Left forelimb (tissue), 1 donor: ENCODE measurements at places on chromosomes 1 and 21.

DNA sequence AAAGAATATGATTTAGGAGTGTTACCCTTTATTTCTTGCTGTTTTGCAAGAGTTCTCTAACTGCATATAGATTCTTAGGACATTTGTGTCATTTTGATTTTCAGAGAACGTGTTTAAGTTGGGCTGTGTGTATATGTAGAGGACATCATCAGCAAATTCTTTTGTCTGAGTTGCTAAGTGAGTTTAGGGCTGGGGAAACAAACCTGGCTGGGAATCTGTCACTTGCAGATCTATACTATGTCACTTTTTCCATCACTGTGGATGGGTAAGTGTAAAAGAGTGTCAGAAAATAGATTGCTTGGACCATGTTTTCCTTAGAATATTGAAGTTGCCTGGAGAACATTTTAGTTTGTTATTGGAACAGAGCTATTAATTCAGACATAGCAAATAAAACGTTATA lies 349.1 kb upstream of the NEGR1 start:
- DNase-seq: no peak

GRCh38 chr1:218034468-218034867 lies 250.6 kb upstream of the RRP15 start:
- DNase-seq: no peak

GRCh38 chr1:77832901-77833300 lies 53.5 kb downstream of the MIGA1 start:
- DNase-seq: no peak

DNA sequence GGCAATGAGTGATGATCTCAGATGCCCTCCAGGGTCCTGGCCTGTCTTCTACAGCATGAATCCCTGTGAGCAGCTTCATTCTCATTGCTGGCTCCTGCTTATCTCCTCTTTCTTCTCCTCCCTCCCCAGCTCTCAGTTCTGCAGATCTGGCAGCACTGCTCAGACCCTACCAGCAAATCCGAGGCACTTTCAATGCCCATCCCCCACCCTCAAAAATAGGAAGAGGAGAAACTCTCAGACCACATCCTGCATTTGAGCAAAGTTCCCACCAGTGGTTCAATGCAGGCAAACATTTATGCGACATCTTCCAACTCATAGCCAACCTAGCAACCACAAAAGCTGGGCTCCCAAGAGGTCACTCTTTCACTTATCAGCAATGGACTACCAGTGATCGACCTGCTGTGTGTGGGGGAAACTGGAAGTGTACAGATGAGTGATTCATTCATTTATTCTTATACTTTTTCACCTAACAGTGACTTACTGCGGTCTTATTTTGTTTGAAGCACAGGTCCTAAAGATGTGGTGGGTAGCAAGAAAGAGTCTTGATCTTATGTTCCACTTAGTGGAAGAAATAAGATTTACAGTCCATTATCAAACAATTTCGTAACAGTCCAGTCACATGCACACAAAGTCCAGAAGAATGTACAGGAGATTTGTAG lies 5.8 kb upstream of the CHI3L2 start:
- DNase-seq: no peak

- DNase-seq: no peak
Observed at GRCh38 chr1:100036718-100037655, 67.2 kb downstream of the SLC35A3 start.

DNA sequence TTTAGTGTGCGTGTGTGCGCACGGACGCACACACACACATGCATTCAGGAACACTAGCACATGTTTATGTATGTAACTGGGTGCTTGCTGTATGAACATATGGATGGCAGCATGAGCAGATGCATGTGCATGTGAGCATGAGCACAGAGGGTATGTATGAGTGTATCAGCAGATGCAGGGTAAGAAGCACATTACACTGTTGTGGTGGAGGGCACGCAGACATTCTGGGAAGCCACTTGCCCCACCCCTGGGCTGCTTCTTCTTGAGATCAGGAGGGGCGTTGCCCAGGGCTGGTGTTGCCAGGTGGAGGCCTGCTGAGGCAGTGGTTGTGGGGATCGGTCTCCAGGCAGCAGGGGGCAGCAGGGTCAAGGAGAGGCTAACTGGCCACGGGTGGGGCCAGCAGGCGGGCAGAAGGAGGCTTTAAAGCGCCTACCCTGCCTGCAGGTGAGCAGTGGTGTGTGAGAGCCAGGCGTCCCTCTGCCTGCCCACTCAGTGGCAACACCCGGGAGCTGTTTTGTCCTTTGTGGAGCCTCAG lies 3.9 kb upstream of the P3R3URF start:
- no peak for DNase-seq

DNA sequence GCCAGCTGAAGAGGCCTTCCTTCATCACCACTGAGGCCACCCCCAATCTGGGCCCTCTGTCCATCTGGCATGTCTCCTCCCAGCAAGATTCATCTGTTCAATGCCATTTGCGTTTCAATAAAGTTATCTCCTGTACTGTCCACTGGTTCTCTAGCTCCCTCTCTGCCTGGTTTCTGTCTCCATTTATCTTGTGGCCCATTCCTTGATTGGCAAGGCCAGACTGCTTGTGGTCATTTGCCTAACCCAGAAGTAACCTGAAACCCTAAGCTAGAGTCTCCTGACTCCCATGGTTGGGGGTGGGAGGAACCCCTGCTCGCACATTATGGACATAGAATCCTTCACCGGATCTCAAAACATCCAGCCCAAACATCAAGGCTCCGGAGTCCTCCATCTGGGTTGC lies 2.1 kb upstream of the IPO9 start:
- no peak for DNase-seq

DNA sequence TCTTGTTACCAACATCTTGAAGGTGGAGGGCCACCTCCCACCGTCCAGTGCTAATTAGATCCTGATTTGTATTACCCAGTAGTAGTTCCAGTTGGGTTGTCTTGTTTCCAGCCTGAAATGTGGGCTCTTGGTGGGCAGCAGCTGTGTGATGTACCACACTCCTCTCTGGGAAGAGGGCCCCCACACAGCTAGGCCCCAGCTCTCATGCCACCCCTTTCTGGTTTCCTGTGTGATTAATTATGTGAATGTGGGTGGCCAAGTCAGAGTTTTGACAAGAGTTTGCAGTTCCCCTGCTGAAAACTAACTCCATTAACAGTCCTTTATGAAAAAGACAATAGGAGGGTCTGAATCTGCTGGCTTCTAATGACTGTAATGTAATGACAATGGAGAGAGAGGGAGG lies 3.8 kb downstream of the HMGB4 start:
- DNase-seq: no peak

- DNase-seq: no peak
Observed at GRCh38 chr1:243505986-243506689, 250.3 kb downstream of the SDCCAG8 start.

GRCh38 chr1:165896277-165896676 lies 68.9 kb downstream of the UCK2 start:
- DNase-seq: no peak

GRCh38 chr21:29293495-29293894 lies 5.2 kb upstream of the BACH1 start:
- no peak for DNase-seq

DNA sequence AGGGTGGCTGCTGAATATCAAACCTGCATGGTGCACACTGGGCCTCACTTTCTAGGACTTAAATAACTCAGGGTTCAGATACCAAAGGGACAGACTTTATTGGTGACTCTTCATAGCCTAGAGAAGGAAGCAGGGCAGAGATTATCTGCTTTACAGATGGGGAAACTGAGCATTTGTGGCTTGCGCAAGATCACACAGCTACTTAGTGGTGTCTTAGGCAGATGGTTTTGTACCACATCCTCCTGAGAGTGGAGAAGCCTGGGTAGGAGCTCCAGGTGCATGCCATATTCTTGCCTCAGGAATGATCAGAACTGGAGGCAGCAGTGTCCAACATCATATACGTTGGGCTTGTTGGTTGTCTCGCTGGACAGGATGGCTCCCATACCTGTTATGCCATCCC lies 6.8 kb upstream of the DPH2 start:
- DNase-seq: no peak

DNA sequence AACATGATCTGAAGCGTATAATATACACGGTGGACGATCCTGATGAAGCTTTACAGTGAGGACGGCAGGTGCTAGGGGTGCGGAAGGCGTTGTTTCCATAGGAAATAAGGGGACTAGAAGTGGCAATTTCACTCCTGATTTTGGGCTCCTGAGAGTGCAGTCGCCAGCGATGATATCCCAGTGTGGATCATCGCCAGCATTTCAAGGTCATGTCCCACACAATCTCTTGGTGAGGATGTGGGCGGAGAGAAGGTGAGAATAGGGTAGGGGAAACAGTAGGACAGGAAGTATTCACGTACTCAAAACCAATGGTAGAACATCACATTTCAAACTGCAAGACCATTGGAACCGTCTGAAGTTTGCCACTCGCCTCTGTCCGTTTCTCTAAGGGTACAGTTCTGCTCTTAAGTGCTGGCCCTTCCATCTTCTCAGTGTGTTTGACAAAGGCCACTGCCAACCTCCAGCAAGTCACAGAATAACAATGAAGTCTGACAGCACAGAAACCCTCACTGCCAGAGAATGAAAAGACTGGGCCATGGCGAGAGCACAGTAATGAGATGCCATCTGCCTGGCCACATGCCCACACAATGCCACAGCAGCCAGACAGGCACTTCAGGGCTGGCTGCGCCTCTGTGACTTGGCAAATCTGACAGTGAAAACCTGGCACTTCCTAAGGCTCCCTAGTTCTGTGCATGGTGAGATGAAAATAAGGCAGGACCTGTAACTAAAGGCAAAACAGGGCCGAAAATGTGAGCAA lies 27.9 kb downstream of the PCSK9 start:
- DNase-seq: no peak

DNA sequence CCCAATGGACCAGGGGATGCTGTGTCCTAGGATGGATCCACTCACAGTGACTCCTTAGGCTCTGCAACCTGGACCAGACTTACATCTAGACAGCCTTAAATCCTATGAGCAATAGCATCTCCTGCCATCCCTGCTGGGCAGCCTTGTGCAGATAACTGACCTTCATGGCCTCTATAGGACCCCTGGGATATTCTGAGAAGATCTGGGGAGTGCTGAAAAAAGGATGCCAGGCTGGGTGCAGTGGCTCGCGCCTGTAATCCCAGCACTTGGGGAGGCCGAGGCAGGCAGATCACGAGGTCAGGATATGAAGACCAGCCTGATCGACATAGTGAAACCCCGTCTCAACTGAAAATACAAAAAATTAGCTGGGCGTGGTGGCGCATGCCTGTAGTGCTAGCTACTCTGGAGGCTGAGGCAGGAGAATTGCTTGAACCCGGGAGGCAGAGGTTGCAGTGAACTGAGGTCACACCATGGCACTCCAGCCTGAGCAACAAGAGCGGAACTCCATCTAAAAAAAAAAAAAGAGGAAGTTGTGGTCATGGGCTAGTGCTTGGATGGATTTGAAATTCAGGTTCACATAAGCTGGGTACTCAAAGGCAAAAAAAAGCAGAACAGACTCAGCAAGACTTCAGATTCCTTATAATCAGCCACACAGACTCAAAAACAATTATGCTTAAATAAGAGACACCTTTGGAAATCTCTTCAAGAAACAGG lies 10.9 kb upstream of the SH2D1B start:
- no peak for DNase-seq

- no peak for DNase-seq
Observed at GRCh38 chr1:47465605-47466004, 27.8 kb downstream of the FOXD2 start.

- no peak for DNase-seq
Observed at GRCh38 chr1:39895731-39896480, 5.8 kb downstream of the MYCL start.

DNA sequence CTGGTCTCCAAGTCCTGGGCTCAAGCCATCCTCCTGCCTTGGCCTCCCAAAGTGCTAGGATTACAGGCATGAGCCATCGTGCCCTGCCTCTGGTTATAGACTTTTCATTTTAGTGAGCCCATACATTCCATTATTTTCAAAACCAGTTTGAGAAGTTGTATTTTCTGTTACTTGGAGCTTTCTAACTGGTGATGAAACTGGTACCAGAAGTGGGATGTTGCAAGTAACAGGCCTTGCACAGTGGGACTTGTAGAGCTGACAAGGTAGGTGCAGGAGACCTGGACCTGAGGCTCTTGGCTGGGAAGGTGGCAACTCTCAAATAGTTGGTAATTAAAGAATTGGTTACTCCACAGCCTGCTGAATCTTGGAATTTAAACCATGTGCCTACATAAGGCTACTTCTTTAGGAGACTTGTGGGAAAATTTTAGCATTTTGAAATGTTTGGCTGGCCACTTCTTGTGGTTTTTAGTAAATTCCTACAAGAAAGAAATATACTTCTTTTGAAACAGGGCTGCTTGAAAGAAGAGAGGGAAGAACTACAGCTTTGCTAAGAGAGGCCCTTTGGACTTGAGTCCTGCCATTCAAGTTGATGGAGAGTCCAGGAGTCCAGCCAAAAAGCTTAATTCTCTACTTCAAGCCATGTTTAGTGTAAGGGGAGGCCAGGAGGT lies 9.8 kb upstream of the ALPL start:
- DNase-seq: peak; percentile 36

- no peak for DNase-seq
Observed at GRCh38 chr1:201877877-201878401, 10.8 kb upstream of the SHISA4 start.

DNA sequence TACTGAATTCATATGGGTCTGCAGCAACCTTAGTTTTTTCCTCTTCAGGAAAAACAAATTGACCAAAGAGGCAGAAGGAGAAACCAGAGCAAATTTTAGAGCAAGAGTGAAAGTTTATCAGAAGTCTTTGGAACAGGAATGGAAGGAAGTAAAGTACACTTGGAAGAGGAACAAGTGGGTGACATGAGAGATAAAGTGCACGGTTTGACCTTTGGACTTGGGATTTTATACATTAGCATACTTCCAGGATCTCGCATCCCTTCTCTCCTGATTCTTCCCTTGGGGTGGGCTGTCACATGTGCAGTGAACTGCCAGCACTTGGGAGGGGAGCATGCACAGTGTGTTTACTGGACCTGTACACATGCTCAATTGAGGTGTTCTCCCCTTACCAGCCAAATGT lies 754.8 kb upstream of the ADAMTS5 start:
- DNase-seq: no peak

GRCh38 chr1:216430744-216431143 lies 7.5 kb upstream of the USH2A start:
- DNase-seq: no peak

GRCh38 chr1:66291531-66291864 lies 242.5 kb upstream of the SGIP1 start:
- no peak for DNase-seq

DNA sequence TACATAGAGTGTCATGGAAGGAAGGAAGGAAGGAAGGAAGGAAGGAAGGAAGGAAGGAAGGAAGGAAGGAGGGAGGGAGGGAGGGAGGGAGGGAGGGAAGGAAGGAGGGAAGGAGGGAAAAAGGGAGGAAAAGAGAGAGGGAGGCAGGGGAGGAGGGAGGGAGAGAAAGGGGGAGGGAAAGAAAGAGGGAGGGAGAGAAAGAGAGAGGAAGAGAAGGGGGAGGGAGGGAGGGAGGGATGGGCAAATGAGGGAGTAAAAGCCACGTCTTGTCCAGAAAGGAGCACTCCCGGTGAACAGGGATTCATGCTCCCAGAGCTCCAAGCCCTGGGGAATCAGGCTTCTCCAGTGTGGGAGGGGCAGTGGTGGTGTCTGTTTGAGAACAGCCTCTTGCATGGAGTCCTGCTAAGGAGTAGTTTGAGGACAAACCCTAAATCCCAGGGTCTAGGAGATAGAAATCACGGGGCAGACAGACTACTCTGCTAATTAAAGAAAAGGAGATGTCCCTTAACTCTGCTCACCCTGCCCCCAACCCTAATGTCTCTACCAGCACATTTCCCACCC lies 71.6 kb downstream of the TAS1R2 start:
- DNase-seq: no peak
